HEK293T (cell line): ENCODE measurements at places on chromosomes 6 and 20.

DNA sequence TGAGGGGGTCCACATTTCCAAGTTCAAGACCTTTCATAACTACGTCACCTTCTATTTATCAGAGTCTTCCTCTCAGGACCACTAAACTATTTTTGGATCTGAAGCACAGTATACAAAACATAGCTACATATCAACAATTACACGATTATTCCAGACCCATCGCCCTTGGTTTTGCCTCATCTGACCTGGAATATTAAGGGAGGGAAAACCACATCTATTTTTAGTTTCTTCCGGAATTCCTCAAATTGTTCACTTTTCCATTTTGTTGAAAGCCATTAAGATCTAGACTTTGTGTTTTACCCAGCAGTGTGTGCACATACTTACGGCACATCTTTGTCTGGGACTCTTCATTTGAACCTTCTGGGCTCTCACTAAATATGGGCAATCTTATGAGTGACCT, 12.0 kb upstream of the ADGRF5 start:
- no peak for DNase-seq

DNA sequence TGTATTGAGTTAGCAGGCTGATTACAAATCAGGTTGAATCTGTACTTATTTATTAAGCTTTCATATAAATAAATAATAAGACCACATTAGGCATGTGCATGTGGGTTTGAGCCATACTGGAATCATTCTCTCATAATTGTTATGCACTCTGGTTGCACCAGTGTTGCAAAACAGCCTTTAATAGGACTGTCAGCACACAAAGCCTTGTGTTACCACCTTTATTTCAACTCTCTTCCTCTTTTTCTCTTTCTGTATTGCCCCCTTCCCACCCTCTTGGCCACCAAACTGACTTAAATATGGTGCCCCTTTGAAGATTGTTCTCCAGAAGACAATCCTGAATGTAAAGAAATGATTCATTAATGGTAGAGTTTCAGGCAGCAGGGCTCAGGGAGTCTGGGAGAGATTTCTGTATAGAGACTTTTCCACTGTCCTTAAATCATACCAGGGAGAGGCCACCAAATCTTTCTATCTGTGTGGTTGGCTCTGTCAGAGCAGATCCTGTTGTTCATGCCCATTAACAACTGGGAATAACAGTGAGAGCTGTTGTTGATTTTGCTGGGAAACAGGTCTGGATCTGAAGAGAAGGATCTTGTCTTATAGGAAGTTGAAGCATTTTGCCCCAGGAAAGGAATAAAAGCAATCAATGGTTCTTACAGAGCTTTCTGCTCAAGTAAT, 131.6 kb upstream of the SOX4 start:
- no peak for DNase-seq

- DNase-seq, result no peak
Observed at GRCh38 chr20:44702776-44703175, 12.4 kb upstream of the CCN5 start.

DNA sequence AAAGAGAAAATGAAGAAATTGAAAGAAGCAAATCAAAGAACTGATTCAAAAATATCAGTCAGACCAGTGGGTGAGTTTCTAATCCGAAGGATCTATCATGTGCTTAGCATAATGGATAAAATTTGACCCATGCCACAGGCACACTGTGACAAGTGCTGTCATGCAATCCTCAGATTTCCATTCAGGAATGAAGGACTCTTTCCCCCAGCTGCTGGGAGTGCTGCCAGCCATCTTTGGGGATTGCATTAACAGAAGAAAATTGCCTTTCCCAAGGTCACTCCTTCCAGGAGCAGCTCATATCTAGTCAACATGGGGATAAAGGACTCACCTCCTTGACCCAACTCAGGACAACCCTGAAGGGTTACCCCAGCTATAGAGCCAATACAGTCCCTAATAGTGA, 316.7 kb upstream of the TBX18 start:
- DNase-seq, result no peak

DNA sequence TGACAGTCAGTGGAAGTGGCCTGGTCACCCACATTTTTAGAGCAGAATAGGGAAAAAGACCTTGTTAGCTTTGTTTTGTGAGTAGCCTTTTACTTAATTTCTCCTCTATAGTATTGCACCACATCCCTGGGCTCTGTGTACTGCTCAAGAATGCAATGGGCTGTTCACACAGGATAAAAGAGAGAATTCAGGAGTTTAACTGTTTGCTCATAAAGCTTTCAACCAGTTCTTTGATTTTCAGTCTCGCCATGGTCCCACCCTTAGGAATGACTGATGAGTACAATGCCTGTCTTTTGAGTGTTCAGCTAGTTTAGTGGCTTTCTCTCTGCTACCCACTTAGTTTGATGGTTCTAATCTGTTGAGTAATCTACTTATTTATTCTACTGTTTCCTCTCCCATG, 129.7 kb downstream of the PLG start:
- DNase-seq, result no peak

DNA sequence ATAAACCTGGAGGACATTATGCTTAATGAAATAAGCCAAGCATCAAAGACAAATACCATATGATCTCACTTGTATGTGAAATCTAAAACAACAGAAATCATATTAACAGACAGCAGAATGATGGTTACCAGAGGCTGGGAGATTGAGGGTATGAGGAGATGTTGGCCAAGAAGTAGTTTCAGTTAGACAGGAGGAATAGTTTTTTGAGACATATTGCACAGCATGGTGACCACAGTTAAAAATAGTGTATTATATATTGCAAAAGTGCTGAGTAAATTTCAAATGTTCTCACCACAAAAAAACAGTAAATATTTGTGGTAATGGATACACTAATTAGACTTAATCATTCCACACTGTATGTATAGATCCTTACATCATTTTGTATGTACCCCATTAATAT, 1.8 kb downstream of the GABRR1 start:
- DNase-seq, result no peak

DNA sequence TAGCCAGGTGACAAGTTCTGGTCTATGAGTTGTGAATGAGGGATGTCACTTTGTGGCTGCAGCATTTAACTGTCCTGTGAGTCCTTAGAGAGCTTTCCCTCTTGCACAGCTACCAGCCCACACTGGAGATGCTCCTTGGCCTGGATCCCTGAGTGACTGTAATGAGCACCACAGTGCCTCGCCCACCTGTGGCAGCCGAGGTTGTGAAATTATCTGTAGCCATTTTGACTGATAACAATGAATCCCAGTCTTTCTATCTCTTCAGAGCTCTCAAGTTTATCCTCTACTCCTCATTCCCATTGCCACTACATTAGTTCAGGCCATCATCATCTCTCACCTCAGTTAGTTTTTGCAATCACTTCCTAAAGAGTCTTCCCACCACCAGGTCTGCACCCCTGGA, 41.3 kb upstream of the BEND3 start:
- no peak for DNase-seq

- no peak for DNase-seq
Observed at GRCh38 chr20:59809630-59810448, 123.6 kb downstream of the SYCP2 start.

DNA sequence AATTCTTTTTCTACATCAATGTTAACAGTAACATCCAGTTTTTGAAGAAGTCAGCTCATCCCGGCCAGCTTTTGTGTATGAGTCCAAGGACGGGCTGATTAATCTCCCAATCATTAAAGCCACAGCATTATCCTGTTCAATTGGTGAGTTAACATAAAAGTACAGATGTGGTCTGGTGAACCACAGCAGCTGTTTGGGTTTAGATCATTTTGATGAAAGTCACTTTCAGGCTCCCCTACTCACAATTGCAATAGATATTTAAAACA, 69.0 kb upstream of the NFATC2 start:
- no peak for DNase-seq

GRCh38 chr6:39907871-39908575, 26.2 kb downstream of the MOCS1 start:
- no peak for DNase-seq

DNA sequence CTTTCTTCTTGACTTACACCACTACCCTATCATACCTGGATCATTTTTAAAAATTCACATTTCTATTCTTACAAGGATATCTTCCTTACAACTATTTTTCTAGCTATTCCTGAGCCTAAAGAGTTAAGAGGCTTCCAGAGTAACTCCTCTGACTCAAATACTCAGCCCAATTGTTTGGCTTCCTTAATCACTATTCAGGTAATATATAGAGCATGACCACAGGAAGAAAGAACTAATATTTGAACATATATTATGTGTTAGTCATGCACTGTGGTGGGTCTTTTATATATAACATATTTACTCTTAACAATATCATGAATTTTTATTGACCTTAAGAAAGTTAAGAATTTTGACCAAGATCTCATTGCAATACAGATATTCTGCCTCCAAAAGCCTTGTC, 42.0 kb upstream of the ID4 start:
- no peak for DNase-seq

GRCh38 chr6:88376768-88377387, 210.7 kb upstream of the CNR1 start:
- no peak for DNase-seq

DNA sequence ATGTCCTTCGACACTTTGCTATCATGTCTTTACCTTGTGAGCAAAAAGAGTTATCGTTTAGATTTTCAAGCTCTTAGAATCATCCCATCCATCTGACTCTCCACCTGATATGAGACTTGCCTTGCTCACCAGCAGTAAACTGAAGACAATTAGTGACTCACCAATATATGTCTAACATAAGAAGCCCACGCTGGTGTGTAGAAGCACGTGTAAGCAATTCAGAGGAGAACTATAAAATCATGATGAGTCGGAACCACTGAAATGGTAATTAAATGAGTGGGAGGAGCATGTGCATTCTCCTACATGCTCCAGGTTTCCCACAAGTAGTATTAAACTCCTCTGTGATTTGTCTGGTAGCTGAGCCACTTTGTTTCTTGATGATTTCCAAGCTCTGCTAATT, 181.6 kb upstream of the RNF217 start:
- DNase-seq, result no peak

DNA sequence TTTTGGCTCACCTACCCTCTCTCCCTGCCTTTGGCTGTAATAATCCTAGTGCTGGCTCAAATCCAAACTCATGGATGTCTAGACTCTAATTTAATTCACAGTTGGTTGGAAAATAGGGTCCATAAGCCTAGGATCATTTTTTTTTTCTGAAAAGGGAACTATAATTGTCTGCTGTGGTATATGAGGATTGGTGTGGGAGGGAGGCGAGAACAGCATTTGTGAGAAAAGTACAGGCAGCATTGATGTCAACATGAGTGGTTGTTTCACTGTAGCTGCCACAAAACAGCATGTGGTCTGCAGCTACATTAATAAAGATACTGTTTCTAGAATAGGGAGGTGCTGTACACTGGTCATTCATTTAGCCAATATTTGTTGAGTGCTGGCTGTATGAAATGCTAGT, 18.6 kb upstream of the POLR1H start:
- DNase-seq, result peak; percentile 16

- no peak for DNase-seq
Observed at GRCh38 chr6:130313206-130313605, 52.6 kb upstream of the TMEM200A start.

GRCh38 chr20:36932476-36933426, 18.8 kb downstream of the SAMHD1 start:
- DNase-seq, result no peak

DNA sequence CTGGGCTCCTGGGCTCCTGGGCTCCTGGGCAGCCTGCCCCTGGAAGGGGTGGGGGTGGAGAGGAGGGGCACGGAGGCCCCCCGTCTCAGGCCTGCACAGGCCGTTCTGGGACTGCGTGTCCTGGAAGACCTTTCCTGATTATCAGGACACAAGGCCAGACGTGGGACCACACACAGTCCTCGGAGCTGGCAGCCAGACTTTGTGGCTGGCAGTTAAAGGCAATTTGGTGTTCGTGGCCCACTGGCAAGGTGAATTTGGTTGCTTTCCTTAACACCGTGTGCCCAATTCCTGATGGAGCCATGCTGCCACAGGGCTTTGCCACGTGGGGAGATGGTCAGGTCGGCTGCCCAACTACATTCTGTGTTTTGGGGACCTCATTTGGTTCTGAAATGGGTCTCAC, 113.5 kb downstream of the SMOC2 start:
- no peak for DNase-seq

- no peak for DNase-seq
Observed at GRCh38 chr20:50338479-50339391, 148.1 kb downstream of the CEBPB start.

GRCh38 chr6:140059947-140060346, 685.5 kb upstream of the CITED2 start:
- DNase-seq, result no peak

- no peak for DNase-seq
Observed at GRCh38 chr6:35164277-35164676, 23.1 kb upstream of the TCP11 start.

GRCh38 chr20:48990467-48990866, 55.6 kb upstream of the CSE1L start:
- DNase-seq, result no peak

DNA sequence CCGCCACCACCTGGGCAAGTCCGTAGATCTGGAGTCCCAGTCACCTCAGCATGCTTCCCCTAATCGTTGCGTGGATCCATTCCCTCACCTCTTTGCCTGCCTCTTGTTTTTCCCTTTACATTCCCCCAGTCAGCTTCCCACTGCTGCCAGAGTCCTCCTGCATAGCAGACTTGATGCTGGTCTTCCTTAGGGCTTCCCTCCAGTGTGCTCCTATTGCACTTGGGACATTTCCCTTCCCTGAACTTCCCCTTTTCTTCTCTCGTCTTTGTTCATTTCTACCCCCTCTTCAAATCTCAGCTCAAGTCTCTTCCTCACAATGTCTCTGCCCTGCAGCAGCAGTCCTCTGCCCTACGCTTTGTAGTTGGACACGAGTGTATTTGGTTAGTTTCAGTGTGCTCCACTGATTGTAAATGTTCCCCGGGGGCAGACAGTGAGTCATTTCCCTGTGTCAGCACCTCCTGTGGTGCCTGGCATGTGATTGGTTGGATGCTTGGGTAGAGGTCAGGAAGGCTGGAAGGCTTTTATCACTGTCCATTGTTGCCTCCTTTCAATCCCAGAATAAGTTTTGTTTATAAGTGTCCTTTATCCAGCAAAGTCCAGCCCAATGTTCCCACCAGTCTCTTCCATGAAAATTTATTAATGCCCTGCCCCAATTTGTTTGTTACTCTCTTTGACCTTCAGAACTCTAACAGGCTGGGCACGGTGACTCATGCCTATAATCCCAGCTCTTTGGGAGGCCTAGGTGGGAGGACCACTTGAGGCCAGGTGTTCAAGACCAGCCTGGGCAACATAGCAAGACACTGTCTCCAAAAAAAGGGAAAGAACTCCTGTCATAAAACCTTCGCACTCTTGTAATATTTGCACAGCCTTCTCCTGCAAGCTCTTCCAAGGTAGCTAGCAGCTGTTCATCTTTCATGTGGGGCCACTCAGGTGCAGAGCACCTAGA, 38.3 kb downstream of the FAM120B start:
- DNase-seq, result peak; percentile 39

GRCh38 chr20:37941332-37941731, 38.4 kb downstream of the VSTM2L start:
- peak; percentile 32 for DNase-seq

- no peak for DNase-seq
Observed at GRCh38 chr20:36147690-36148089, 6.8 kb upstream of the EPB41L1 start.

DNA sequence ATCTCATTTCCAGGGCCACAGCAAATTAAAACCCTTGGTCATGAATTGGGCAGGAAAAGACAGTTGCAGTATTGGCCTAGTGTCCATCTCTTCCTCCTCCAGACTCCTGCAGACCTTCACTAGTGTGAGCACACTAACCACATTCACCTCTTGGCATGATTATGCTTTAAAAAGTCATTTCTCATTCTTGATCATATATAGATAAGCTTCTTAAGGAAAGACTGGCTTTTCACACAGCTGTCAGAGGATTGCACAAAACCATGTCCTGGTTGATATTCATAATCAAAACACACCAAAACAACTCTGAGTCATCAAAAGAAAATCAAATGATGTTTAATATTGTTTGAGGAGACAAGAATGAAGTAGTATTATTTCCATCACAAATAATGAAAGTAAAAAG, 52.1 kb downstream of the TMEM200A start:
- no peak for DNase-seq
